Stimulated activated CD4-positive, alpha-beta T cell treated with anti-CD3 and anti-CD28 coated beads, Interleukin-4, amount 100 ng/mL, for 1 hour (primary cell): ENCODE measurements at places on chromosomes 3 and 15.

DNA sequence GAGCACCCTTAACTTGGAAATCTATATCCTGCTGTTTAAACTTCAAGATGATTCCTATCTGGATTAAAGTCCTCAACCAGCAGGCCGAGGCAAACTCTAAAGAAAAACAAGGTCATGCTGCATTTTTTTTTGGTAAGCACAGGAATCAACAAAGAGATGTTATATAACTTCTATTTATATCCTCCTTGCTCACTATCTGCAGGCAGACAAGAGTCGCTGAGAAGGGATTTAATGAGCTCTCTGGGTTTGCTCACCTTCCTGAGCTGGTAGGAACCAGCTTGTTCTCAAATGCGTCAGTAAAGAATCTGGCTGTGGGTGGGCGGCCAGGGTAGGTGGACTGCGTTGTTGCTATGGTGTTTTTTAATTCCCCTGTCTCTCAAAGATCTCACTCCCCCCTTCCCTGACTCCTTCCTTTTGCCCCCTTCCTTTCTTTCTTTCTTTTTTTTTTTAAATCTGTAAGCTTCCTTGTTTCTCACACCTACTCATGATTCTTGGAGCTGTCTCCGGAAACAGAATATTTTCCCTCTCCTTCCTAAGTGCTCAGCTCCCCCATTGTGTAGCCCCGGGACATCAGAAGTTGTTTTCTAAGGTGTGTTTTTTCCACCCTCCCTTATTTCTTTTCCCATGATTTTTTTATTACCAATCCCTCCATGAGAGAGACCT lies 228.8 kb upstream of the BHLHE40 start:
- no peak for DNase-seq

DNA sequence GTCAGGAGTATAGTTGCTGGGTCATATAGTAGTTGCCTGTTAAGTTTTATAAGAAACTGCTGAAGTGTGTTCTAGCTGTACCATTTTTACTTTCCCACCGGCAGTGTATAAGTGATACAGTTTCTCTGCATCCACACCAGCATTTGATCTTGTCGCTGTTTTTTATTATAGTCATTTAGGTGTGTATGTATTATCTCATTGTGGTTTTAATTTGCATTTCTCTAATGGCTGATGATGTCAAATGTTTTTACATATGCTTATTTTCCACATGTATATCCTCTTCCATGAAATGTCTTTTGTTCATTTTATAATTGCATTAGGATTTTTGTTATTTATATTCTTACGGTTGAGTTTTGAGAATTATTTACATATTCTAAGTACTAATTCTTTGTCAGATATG lies 254.3 kb downstream of the CLSTN2 start:
- DNase-seq = no peak

DNA sequence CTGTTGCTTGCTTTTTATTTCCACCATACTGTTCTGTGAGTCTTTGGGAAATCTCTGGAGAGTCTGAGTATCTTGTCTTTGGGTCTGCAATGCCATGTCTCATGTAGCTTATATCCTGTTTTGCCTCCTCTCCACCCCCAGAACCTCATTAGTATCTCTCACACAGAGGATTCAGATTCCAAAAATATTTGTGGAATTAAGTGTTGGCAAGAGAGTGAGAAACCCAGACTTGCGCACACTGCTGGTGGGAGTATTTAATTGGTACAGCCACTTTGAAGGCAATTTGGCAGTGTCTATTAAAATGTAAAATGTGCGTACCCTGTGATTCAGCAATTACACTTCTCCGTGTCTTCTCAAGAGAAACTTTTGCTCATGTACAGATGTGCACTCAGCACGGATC lies 68.6 kb downstream of the ZNF621 start:
- no peak for DNase-seq

GRCh38 chr15:32899126-32899596 lies 181.4 kb downstream of the GREM1 start:
- DNase-seq = no peak

- DNase-seq = no peak
These were observed 210.1 kb upstream of the SATB1 start for GRCh38 chr3:18635215-18635614.

GRCh38 chr15:48999314-48999713 lies 35.6 kb upstream of the SHC4 start:
- DNase-seq = no peak

DNA sequence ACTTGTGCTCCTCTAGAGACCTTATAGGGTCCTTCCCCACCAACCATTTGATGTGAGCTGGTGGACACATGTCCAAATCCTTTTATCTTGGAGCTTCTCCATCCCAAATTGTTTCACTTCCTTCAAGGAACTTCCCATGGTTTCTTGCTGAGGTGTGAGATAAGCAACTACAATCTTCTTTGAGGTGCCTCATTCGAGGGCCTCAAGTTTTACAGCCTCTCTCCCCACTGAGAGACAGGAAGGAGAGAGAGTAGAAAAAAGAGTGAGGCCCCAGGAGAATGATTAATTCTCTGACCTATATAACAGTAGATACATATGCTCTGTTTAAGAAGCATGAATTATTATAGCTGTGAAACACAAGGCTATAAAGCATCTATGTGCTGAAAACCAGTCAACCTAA lies 70.5 kb downstream of the SUMF1 start:
- DNase-seq = no peak

DNA sequence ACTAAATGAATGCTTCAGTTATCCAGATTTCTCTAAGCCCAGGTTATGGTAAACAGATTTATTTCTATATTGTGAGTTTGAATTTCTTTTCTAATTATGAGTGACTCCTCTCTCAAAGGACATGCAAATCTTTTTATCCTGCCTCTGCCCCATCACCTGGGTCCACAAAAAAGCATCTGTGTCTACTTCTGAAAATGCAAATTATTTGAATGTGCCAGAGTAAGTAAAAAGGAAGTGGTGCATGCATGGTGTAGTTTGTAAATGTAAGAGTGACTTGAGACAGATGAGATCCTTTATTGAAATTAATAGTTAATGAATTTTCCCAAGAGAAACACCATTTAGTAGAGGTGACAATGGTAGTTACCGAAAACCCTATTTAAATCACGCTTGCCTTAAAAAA lies 26.9 kb downstream of the MCTP2 start:
- DNase-seq = no peak

DNA sequence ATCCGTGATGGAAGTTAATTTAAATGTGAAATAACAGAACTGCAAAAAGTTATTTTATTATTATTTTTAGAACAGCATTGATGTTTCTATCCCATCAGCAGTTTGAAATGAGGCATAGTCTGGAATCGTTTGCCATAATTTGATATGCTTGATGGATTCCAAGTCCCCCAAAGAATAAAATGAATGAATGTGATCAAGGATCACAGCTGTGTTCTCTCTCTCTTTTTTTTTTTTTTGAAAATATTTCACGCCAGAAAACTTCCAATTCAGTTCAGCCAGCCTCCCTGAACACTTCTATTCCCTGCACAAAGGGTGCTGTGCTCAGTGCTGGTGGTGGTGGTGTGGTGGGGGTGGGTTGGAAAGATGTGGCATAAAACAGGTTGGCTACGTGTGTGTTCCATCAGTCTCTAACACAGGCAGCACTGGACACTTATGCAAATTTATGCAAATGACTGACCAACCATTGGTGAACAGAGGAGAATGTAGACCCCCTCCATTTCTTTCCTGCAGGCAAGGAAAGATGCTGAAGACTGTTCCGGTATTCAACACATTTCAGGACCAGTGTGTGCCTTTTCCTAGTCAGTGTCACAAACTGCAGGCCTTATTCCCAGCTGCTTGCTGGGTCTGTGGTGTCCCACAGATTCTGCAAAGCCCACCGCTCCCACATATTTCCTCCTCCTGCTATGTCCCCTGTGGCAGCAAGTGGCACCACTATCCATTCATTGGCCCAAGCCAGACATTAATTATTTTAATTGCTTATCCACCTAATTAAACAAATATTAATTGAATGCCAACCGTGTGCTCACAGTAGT lies 10.6 kb downstream of the ARNT2 start:
- no peak for DNase-seq

GRCh38 chr3:70716832-70717231 lies 404.4 kb upstream of the MDFIC2 start:
- no peak for DNase-seq

DNA sequence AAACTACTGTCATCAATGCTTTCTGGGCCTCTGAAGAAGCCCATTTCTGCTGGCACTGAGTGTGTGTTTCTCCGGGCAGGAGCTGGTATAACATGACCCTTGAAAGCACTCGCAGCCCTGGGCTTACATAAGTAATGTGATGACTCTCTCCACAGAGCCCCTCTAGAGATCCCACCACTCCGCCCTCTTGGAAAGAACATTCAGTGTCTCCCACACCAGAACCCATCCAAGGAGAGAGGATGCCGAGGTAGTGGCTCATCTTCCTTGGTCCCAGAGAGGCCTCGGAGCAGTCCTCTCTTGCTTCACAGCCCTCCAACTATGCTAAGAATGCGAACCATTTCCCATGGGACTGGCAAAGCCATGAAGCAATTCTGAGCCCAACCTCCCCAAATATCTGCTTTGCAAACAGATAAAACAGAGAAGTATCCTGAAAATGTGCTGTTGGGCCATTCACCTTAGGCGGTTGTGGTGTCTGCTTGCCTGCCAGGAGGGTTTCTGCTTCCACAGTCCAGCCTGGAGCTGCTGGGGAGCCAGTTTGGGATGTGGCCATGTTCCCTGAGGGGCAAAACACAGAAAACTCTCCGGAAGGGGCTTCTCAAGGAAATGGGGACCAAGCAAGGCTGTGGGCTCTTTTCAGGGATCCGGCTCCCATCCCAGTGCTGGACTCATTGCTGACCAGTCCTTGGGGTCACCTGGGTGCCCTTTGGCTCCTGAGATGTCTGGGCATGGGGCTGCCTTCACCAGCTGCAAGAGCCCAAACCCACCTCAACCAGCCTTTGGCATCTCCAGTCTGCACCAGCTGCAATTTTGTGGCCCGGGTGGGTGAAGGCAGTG lies 47.3 kb downstream of the AMOTL2 start:
- no peak for DNase-seq

DNA sequence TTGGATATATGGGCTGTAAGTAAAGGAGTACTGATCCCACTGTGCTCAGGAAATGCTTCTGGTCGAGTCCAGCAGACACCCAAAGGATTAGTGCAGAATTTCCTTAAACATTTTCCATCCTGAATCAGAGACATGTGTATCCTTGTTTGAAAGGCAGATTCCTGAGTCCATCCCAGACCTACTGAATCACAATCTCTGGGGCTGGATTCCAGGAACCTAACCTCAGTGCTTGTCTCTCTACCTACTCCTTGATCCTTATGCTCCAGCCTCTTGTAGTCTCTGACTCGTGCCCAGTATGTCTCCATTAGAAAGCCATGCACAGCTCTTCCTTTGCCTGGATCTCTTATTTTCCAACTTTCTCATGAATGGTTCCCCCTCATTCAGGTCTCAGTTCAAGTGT lies 585.8 kb downstream of the NLGN1 start:
- DNase-seq = no peak

DNA sequence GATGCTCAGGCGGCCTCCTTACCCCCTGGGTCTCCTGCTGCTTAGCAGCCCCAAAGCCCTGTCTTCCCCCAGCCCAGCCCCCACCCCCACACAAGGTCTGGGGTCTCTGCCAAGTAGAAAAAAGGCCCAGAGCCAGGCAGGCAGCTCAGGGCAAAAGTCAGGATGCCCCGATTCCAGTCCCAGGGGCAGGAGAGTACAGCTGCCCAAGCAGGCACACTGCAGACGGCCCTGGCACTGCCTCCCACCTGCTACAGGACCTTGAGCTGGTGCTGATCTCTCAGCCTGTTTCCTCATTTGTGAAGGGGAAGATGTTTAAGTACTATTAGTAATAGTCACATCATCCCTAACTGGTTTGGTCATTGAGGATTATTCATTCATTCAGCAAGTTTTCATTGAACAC lies 12.6 kb downstream of the TMEM43 start:
- no peak for DNase-seq

DNA sequence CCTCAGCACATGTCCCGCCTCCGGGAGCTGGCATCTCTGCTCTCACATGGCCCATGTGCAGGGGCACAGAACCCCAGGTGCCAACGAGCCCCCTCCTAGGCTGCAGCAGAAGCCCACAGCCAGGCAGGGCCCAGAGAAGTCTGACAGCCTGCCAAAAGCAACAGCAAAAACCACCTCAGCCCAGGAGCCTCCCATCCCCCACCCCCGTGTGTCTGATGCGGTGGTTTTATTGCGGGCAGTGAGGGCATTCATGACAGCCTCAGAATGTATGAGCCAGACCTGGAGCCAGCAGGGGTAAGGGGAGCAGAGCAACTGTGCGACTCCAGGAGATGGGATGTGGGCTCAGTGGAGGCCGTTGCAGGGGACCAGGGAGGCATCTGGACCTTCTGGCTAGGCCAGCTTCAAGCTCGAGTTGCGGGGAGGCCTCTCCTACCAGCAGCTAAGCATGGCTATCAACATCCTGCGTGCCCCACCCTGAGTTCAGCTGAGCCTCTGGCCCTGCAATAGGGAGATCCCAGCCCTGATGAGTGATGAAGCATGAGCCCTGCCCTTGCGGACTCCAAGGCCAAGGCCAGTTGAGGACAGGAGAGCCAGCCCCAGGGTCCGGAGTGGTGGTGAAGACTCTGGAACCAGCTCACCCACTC lies 52.5 kb downstream of the CYP11A1 start:
- no peak for DNase-seq

- DNase-seq = no peak
These were observed 17.7 kb downstream of the SLC35G2 start for GRCh38 chr3:136836511-136837156.

DNA sequence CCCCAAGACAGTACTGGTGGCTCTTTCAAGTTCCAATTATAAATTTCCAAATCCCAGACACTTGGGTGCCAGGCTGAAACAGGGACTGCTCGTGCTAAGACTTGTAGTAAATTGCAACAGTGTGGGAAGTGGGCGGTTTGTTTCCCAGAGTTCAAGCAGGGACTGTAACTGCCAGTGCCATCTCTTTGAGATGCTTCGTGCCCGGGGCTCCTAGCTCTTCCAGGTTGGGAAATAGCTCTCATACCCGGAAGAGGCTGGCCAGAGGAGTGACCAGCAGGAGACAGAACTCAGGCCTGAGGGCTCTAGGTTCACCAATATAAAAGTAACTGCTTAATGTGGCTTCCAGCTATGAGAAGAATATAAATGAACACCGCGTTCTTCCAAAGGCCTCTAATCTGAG lies 54.0 kb upstream of the NEO1 start:
- no peak for DNase-seq

DNA sequence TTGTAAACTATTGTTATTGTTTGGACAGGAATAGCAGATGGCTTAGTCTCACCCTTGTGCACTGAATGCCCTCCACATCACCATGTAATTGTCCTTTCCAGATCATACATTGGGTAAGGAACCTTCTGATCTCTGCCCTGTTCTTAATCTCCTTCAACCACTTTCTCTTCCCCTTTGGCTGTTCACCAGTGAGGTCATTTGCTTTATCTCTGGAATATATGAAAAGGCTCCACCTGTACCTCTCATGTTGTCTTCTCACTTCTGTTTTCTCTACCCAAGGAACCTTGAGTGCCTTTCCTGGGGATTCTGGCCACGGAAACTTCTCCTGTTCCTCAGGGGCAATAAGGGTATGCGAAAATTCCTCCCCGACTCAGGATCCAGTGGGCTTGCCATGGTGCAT lies 28.5 kb downstream of the MCTP2 start:
- DNase-seq = no peak

GRCh38 chr3:113018536-113019181 lies 27.9 kb downstream of the GTPBP8 start:
- DNase-seq = no peak
